Common myeloid progenitor, CD34-positive (primary cell): ENCODE measurements at places on chromosomes 13 and 19.

- no peak for DNase-seq
Observed at GRCh38 chr13:33868343-33868994, 50.5 kb downstream of the RFC3 start.

DNA sequence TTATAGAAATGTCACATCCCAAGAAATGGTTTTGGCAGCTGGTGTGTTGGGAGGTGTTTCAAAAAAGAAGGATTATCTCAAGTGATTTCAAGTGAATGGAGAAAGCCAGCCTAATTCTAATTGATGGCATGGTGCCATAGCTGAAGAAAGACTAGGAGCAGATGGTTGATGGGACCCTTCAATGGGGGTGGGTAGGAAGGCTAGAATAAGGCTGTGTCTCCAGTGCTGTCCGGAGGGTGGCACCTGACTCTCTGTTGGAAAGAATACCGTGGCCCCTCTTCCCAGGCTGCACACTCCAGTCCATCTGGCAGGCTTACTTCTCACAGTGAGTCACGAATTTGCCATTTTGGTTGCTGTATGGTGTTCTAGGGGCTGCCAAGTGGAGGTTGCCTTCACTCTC is 51.0 kb upstream of the GPR12 start:
- no peak for DNase-seq

DNA sequence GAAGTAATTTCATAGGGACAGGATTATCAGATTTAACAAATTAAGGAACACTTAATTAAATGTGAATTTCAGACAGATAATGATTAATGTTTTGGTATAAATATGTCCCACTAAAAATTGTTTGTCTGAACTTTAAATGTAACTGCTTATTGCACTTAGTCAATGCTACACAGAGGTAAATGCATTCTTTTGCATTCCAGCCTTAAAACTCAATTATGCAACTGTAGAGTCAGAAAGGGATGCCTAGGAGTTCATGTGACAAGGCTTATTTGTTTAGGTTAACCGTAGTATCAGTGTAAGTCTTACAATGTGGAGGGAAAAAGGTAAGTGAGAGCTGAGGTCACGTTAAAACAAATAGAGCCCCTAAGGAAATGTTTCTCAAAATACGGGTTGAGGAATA is 347.2 kb upstream of the ARGLU1 start:
- no peak for DNase-seq

DNA sequence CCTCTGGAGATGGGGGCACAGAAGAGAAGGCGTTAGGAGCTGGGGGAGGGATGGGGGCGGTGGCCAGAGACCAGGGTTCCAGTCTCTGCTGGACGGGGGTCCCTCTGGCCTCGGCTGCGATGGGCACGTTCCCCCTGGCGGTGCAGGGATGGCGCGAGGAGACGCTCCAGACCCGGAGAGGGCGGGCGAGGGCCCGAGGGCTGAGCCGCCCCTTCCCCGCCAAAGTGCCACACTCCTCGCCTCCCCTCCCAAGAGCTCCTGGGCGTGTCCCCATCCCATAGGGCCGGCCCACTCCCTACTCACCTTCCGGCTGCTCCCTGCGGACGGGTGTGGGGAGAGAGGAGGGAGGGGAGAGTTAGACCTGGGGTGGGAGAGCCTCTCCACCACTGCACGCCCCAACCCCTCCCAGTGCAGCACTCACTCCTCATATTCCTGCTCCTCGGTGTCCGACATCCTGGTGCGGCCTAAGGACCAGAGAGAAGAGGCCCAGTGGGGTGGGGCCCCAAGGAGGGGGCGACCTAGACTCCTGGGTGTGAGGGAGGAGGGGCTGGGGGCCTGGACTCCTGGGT is 2.2 kb downstream of the TNNT1 start:
- no peak for DNase-seq

- no peak for DNase-seq
Observed at GRCh38 chr19:40805258-40805868, 6.4 kb downstream of the EGLN2 start.
